ENCODE measurements at places on chromosomes 3 and 15. TPM values are rescaled to one million over a fixed set of nuclear protein-coding genes. Genes with fewer than 3 reads are reported as not detected.

The ADGRG7 gene
- total RNA-seq = 26.5 TPM

DNA sequence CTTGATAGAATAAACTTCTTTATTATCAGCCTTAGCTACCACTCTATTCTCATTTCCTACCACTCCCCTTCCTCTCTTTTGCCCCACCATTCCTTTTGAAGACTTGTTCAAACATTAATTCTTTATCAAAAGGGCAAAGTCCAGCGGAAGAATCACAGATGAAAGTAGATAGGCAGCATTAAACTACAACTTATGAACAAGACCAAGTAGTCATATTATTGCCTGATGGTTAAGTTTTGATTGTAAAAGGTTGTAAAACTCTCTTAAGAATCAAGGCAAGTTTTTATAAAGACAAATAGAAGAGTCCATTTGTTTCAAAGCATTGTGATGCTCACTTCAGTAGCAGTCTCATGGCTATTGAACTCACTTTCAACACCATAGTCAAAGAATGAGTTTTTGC lies 22.4 kb upstream of the TGFBR2 start:
- DNase-seq = no peak

DNA sequence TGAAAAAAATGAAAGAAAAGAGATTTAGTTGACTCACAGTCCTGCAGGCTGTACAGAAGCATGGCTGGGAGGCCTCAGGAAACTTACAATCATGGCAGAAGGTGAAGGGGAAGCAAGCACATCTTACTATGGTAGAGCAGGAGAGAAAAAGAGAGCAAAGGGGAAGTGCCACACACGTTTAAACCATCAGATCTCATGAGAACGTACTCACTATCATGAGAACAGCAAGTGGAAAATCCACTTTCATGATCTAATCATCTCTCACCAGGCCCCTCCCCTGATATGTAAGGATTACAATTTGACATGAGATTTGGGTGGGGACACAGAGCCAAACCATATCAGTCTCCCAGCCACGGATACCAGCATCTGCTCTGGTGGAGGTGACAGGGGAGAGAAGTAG lies 50.8 kb upstream of the CPOX start:
- no peak for DNase-seq

DNA sequence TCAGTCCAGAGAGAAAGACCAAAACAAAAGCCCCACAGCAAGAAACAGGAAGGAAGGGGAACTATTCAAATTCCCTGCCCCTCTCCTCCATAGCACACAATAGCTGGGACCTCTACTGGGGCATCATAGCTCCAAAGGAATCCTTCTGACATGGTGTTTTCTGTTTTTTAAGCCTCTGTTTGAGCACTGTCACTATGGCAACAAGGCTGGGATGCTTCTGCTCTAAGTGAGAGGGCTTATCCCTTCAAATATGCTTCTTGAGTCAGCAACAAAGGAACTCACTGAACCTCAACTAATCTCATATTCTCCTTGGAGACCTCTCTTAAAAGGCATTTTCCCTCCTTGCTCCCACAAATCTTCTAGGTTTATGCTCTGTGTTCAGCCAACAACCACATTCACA lies 40.5 kb downstream of the MYLK start:
- DNase-seq = no peak

GRCh38 chr15:36344887-36345286 lies 234.5 kb upstream of the CDIN1 start:
- DNase-seq = no peak

All from activated CD8-positive, alpha-beta T cell treated with anti-CD3 and anti-CD28 coated beads, Interleukin-2, amount 10 ng/mL, durations not matched to agents 7 days and 5 days (primary cell).